ENCODE measurements at places on chromosomes 7 and 10. TPM values are rescaled to one million over a fixed set of nuclear protein-coding genes. Genes with fewer than 3 reads are reported as not detected.

- no peak for DNase-seq
These were observed 28.6 kb upstream of the ST7 start for GRCh38 chr7:116924741-116925140.

DNA sequence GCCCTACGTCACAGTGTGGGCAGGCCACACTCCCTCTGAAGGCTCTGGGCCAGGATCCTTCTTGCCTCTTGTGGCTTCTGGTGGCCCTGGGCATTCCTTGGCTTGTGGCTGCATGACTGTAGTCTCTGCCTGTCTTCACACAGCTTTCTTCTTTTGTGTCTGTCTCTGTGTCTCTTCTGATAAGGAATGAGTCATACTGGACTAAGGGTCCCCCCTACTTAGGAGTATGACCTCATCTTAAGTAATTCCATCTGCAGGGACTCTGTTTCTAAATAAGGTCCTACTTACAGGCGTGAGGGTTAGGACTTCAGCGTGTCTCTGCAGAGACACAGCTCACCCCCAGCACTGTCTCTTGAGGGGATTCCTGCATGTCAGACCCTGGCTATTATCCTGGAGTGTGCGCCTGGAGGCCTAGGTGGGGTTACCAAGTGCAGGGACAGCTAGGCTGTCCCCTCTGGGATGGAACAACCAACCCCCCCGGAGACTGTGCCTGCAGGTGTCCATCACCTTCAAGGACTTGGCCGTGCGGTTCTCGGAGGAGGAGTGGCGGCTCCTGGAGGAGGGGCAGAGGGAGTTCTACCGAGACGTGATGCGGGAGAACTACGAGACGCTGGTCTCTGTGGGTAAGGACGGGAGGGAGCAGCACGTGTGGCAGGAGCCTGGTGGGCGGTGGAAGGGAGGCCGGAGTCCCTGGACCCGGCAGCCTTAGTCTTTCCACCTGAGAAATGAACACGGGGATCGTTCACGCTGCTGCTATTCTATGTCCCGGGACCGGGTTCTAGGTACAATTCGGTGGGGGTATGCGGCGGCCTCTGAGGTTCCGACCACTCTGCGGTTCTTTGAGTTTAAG is 54.1 kb downstream of the ZNF467 start:
- DNase-seq: no peak

DNA sequence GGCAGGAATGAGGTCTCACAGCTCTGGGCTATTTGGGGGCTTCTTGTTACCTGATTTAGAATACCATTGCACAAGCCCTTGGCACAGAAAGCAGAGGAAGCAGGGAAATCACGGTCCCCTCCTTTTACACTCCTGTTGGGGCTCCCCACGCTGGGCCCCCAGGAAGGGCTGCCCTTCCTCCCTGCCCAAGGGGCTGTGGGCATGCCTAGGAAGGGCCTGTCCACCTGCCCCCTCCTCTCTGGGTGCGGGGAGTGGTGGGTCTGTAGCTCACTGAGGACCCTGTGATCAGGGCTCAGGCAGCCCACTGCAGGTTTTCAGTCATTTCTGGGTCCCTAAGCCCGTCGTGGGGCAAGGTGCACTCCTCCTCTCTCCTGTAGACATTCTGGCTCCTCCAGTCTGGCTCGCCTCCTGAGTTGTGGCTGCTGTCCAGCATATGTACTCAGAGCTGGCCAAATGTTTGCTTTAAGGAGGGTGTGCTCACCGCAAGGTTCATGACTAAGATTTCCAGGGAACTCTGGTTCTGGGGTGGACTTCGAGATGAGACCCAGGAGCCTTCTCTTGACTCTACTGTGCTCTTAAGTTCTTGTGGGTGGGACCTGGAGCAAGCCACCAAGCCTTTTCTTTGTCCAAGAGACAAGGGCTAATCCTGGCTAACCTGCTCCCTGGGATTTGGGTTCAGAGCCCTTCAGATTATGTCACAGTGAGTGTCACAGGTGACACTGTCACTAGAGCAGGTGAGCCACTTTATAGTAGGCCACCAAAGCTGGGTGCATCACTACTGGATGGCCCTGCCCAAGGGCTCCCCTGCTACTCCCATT is 56.0 kb downstream of the TACR2 start:
- peak; percentile 94 for DNase-seq

GRCh38 chr10:11116361-11116760 is 98.7 kb downstream of the CELF2 start:
- no peak for DNase-seq

DNA sequence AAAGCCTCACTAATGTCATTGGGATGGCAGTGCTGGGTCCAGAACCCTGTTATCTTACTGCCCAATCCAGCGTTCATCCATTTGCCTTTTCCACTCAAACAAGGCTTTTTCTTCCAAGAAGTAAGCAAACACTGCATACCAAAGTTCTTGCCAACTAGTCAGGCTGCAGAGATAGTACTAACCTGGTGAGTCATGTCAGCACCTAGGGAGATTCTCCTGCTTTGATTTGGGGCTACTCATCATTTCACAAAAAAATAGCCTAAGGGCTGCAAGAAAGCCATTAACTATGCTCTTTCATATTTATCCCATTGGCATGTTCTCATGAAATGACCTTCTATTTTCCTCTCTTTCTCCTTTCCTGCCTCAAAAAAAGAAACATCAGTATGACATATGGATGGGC is 142.6 kb downstream of the TWIST1 start:
- no peak for DNase-seq

- no peak for DNase-seq
These were observed 236.2 kb downstream of the PCLO start for GRCh38 chr7:82926477-82926876.

DNA sequence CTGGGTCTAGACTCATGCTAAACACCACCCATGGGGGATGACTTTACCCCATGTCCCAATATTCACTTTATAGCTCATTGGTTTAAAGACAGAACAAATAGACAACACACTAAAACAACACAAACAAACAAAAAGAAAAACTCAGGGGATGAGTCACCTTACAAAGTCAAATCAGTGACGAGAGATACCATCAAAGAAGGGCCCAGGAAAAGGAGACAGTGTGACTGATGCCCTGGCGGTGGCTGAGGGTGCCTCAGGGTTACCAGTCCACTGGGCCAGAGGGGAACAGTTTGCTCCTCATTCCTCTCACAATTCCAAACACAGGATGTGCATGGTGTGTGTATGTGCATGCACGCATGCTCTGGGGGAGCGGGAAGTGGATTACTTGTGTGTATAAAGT is 171.3 kb upstream of the PRKCQ start:
- no peak for DNase-seq

DNA sequence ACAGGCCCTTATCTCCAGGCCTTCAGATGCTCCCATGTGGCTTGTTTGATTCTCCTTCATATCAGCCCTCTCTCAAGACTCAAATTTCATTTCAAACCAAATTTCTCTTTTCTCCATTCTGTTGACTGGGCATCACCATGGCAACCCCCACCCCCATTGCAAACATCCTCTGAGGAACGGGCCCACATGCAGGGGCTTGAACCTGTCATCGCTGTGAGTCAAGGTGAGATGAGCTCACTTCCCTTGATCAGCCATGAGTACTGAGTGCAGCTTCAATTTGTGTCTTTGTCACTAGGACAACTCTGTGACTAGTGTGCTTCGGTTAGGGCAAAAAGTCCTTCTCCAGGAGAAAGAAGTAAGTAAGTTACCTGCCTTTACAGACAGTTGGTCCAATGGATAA is 41.9 kb downstream of the CALML3 start:
- no peak for DNase-seq

DNA sequence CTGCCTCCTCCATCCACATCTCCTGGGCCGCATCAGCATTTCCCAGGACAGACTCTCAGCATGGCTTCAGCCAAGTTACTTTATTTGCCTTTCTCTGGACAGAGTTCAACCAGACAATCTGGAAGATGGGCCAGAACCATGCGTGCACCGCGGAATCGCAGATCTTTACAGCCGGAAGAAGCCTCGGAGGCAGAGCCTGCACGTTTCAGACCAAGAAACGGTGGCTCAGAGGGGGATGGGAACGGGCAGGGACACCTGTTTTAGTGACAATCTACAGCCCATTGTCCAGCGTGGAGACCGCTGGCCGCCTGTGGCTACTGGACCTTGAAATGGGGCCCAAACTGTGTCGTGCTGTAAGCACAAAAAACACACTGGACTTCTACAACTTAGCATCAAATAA is 3.5 kb downstream of the VIPR2 start:
- no peak for DNase-seq

GRCh38 chr10:6563731-6564130 is 16.3 kb downstream of the PRKCQ start:
- DNase-seq: no peak

GRCh38 chr7:5452470-5452899 is 28.9 kb upstream of the TNRC18 start:
- no peak for DNase-seq

- no peak for DNase-seq
These were observed 313.8 kb upstream of the ADARB2 start for GRCh38 chr10:2051108-2051507.

GRCh38 chr7:68682910-68683309 is 915.4 kb upstream of the AUTS2 start:
- DNase-seq: no peak

DNA sequence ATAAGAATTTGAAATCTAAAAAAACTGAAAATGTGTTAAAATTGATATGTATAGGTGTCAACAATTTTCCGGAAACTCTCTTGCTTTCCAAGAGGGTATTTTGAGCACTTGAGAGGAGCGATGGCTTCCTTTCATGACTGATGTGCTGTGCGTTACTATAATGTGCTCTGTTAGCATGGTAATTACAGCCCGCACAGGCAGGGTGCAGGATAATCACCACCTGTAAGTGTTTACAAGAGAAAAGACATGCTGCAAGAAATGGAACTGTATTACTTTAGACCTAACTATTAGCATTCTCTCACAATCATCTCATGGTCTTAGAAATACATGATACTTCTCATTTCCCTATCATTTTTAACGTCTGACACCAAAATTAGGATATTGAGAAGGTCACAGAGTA is 92.4 kb upstream of the ADARB2 start:
- DNase-seq: no peak

- DNase-seq: peak; percentile 90
These were observed 50.0 kb upstream of the CAMK1D start for GRCh38 chr10:12299222-12299965.

Gene IL15RA
- 14.3 TPM for total RNA-seq

Gene EGR2
- 5.9 TPM for total RNA-seq

Gene ACTL6B
- 0.52 TPM for total RNA-seq

Gene CNTNAP2
- not detected for total RNA-seq

Gene HTR7
- total RNA-seq: not detected

Gene PKD1L1
- 0.26 TPM for total RNA-seq

Gene KCNMA1
- 9.3 TPM for total RNA-seq

Gene ING3
- total RNA-seq: 7.6 TPM

Gene TAS2R4
- total RNA-seq: 3.4 TPM

Gene EMX2
- total RNA-seq: not detected

Gene GTF2IRD1
- 9.2 TPM for total RNA-seq

All from body of pancreas (tissue), 4 donors.